ENCODE measurements at places on chromosomes 7 and 10.

DNA sequence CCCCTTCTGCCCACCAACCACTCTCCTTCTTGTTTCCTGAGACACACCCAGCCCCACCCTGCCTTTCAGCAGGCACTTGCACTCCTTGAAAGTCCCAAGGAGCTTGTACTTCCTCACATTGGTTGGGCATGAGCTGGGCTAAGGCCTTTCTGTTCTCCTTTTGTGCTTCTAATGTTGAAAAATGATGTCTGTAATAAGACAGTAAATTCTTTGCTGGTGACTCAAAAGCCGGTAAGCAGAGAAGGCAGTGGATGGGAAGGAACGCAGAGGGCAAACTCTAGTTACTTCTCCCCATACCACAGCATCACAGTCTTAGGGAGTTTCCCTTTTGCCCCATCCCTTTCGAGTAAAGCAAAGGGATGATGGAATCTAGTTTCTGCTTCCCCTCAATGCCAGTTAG lies 185.6 kb downstream of the PLXNA4 start:
- no peak for DNase-seq

- no peak for DNase-seq
Observed at GRCh38 chr7:12016439-12016838, 184.4 kb upstream of the THSD7A start.

GRCh38 chr10:6363511-6363910 lies 160.8 kb downstream of the PFKFB3 start:
- no peak for DNase-seq

DNA sequence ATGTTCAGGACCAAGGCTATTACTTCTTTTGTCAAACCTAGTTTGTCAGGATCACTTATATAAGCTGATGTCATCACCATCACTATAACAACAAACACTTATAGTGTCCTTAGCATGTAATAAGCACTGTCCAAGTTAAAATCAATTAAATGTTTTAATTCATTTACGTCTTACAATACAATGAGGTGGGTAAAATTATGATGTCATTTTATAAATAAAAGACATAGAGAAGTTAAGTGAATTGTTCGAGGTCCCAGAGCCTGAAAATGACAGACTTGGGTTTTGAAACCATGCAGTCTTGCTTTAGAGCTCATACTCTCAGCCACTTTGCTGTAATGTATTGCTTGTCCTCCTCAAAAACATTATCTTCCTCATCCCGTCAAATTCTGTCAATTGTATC lies 48.3 kb downstream of the SLC13A1 start:
- no peak for DNase-seq

GRCh38 chr7:151756076-151756731 lies 120.7 kb downstream of the PRKAG2 start:
- no peak for DNase-seq

GRCh38 chr7:124032369-124033094 lies at the start of gene TMEM229A:
Gene TMEM229A (minus strand): TSS chr7:124033067. CDS start chr7:124033003, 64 bp downstream.
- peak; percentile 46 for DNase-seq
